Esophagus squamous epithelium (tissue), 5 donors: ENCODE measurements at places on chromosomes 5 and 9.

DNA sequence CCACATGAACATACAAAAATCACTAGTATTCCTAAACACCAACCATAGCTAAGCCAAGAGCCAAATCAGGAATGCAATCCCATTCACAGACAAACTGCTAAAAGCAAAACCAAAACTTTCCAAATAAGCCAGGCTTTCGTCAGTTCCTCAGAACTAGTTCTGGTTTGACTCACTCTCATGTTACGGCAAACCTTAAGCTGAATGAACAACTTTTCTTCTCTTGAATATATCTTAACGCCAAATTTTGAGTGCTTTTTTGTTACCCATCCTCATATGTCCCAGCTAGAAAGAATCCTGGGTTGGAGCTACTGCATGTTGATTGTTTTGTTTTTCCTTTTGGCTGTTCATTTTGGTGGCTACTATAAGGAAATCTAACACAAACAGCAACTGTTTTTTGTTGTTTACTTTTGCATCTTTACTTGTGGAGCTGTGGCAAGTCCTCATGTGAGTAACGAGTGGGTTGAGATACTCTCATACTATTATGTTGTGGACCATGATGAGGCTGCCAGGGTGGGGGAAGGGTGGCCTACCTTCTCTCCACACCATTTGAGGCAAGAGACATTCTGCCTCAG lies at the start of gene PDCD1LG2:
Gene PDCD1LG2 (plus strand): TSS at position 172 of the 572 bp plus-strand sequence. CDS start 12,016 bp downstream, outside the sequence.
- H3K27ac ChIP-seq: peak within 1 kb of the TSS; percentile 78
- DNase-seq: no peak
- H3K4me1 ChIP-seq: peaks cover 15% of the 10 kb centered on the region

DNA sequence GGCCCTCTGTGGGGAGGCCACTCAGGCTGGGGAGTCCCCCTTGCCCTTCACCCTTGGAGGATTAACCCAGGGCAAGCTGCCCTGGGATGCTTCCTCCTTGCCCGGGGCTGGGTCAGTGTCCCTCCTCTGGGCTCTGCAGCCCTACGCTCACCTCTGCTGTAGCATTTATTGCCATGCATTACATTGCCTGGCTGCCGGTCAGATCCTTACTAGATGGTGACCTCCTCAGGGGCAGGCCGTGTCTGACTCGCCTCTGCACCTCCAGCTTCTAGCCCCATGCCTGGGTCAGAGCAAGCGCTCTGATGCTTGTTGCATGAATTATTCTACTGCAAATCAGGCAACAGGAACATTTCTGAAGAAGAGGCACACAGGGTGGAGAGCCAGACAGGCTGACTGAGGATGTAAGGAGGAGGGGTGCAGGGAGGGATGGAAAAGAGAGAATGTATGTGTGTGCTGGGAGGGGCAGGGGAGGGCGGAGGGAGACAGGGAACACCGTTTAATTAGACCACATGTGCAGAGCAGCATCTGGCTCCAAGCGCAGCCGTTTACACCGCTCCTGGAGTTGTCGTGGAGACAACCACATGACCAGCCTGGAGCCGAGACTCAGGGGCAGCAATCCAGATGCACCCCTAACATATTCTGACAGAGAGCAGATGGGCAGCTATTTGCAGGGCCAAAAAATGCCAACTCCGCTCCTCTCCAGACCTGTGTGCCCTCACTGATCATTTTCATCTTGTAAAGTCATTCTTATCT lies 117.0 kb downstream of the CRB2 start:
- no peaks in the 10 kb centered on the region for H3K36me3 ChIP-seq
- H3K27ac ChIP-seq: no peak overlapping the region
- no peaks in the 10 kb centered on the region for H3K27me3 ChIP-seq

DNA sequence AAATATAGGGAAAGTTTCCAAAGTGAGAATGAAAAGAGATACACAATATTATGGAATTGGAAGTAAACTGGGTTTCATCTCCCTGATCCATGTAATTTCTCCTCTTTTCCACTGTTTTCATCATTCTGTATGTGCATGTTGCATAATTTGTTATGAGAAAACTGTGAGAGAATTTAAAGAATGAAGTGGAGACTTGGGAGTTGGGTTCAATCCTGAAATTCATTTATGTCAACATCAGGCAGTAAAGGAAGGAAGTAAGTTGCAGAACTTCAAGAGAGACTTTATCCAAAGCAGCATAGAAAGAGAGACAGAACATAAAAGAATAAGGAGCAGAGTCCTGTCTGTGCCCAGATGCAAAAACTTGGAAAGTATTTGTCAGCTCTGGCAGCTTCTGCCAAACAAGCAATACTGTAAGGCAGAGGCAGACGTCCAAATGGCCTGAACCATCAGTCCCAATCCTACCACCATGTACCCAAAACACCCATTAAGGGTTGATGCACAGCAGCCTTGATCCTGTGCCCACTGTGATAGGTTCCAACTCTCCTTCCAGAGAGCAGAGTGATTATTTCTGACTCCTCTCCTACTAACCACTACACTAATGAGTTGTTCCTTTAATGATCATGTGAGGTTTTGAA lies 425.3 kb upstream of the CDH6 start:
- DNase-seq: no peak
- no peak overlapping the region for H3K4me3 ChIP-seq
- H3K4me1 ChIP-seq: no peaks in the 10 kb centered on the region
- no peak overlapping the region for H3K27ac ChIP-seq

GRCh38 chr5:5278815-5279381 lies 138.8 kb downstream of the ADAMTS16 start:
- no peaks in the 10 kb centered on the region for H3K36me3 ChIP-seq
- no peaks in the 10 kb centered on the region for H3K27me3 ChIP-seq
- no peak for DNase-seq
- H3K4me3 ChIP-seq: no peak overlapping the region

GRCh38 chr5:96093890-96094381 lies 132.3 kb upstream of the ELL2 start:
- DNase-seq: no peak
- no peaks in the 10 kb centered on the region for H3K36me3 ChIP-seq
- H3K4me1 ChIP-seq: peaks cover 18% of the 10 kb centered on the region

GRCh38 chr9:125747765-125748445 lies 732 bp downstream of the PBX3 start:
- no peaks in the 10 kb centered on the region for H3K36me3 ChIP-seq
- H3K4me3 ChIP-seq: peak overlapping the region; percentile 73
- peaks cover 14% of the 10 kb centered on the region for H3K4me1 ChIP-seq
- no peak for DNase-seq
